ENCODE measurements at places on chromosomes 1 and 21.

- no peak for DNase-seq
These were observed 93.6 kb upstream of the ACTRT2 start for GRCh38 chr1:2927393-2928360.

GRCh38 chr1:221708076-221708571 is 33.8 kb downstream of the DUSP10 start:
- peak; percentile 62 for DNase-seq

DNA sequence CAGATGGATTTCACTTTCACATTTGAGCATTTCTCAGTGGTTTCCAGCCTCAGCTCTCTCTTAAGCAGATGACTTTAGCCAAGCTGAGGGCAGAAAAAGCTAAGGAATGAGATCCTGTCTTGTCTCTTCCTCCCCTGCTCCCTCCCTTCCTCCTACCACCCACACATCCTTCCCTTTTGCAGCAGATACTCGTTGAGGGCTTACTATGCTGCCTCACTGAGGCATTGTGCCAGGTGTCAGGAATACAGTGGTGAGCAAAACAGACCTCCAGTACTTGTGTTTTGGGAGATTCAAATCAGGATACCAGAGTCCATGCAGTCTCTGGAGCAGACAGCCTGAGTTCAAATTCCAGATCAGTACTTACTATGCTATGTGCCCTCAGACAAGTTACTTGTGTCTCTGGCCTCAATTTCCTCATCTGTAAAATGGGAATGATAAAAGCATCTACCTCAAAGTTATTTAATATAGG is 43.2 kb downstream of the KIF26B start:
- DNase-seq, result no peak

- DNase-seq, result no peak
These were observed 3.4 kb downstream of the TAL1 start for GRCh38 chr1:47228644-47229030.
